Natural killer cell (primary cell): ENCODE measurements at places on chromosomes 3 and 15. TPM values are rescaled to one million over a fixed set of nuclear protein-coding genes. Genes with fewer than 3 reads are reported as not detected.
A peak's percentile ranks its signal among the peaks of the same experiment; 100 is the strongest.

DNA sequence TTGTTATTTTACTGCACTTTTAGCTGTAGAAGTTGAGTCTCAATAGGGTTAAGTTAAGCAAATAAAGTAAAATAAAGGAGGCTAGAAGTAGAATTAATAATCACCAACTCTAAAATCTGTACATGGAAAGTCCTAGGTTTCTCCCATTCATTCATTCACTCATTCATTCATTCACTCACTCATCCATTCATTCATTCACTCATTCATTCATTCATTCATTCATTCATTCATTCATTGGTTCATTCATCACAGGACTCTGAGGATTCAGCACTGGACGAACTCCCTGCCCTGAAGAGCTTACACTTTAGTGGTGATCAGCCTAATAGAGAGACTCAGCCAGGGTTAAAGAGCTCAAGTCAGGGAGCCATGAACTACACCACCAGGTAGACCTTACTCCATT is 4.5 kb upstream of the LSG1 start:
- H3K4me3 ChIP-seq = no peak overlapping the region
- H3K36me3 ChIP-seq = no peaks in the 10 kb centered on the region
- no peak for DNase-seq
- peaks cover 6% of the 10 kb centered on the region for H3K4me1 ChIP-seq
- H3K27me3 ChIP-seq = no peaks in the 10 kb centered on the region

PIERCE2 gene
- total RNA-seq = 0.47 TPM

CAPN7 gene
- 59.9 TPM for total RNA-seq

- H3K27me3 ChIP-seq = peaks cover 3% of the 10 kb centered on the region
- H3K4me3 ChIP-seq = no peak overlapping the region
- H3K27ac ChIP-seq = no peak overlapping the region
Observed at GRCh38 chr15:71385457-71385856, 270.2 kb downstream of the THSD4 start.

GRCh38 chr15:82133251-82133650 is 87.4 kb upstream of the MEX3B start:
- DNase-seq = no peak
- no peaks in the 10 kb centered on the region for H3K27me3 ChIP-seq
- peaks cover 31% of the 10 kb centered on the region for H3K36me3 ChIP-seq
- no peak overlapping the region for H3K27ac ChIP-seq

ONECUT1 gene
- total RNA-seq = not detected

- no peak overlapping the region for H3K4me3 ChIP-seq
- H3K27me3 ChIP-seq = no peaks in the 10 kb centered on the region
- no peak overlapping the region for H3K27ac ChIP-seq
- peaks cover 18% of the 10 kb centered on the region for H3K4me1 ChIP-seq
- no peak for DNase-seq
Observed at GRCh38 chr3:123523023-123523412, 61.8 kb downstream of the HACD2 start.

GRCh38 chr15:96599268-96599667 is 268.8 kb downstream of the NR2F2 start:
- H3K4me1 ChIP-seq = no peaks in the 10 kb centered on the region
- no peak for DNase-seq
- no peak overlapping the region for H3K4me3 ChIP-seq
- H3K27ac ChIP-seq = no peak overlapping the region

SERPINI2 gene
- total RNA-seq = not detected

CCRL2 gene
- total RNA-seq = 3.0 TPM

DNA sequence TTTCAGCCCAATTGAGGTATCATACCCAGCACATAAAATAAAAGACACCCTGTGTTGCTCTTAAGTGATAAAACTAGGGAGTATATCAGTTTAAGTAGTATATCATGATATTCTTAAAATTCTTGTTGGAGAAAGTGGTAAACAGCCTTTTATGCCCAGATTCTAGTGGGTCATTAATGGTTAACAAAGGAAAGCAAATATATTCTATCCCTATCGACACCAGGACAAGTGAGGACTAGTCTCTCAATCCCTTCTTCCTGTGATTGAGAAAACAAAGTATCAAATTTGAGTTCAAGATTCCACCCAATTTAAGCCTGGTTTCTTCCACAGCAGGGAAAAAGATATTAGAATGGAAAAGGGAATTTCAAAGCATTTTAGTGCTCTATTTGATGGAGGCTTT is 142.4 kb upstream of the IL12A start:
- no peaks in the 10 kb centered on the region for H3K36me3 ChIP-seq
- no peaks in the 10 kb centered on the region for H3K27me3 ChIP-seq
- H3K4me1 ChIP-seq = no peaks in the 10 kb centered on the region
- no peak overlapping the region for H3K27ac ChIP-seq
- H3K4me3 ChIP-seq = no peak overlapping the region
- DNase-seq = no peak

- no peaks in the 10 kb centered on the region for H3K4me1 ChIP-seq
- no peak overlapping the region for H3K27ac ChIP-seq
- no peaks in the 10 kb centered on the region for H3K36me3 ChIP-seq
- DNase-seq = no peak
Observed at GRCh38 chr3:107098864-107099263, 278.4 kb upstream of the CCDC54 start.

DNA sequence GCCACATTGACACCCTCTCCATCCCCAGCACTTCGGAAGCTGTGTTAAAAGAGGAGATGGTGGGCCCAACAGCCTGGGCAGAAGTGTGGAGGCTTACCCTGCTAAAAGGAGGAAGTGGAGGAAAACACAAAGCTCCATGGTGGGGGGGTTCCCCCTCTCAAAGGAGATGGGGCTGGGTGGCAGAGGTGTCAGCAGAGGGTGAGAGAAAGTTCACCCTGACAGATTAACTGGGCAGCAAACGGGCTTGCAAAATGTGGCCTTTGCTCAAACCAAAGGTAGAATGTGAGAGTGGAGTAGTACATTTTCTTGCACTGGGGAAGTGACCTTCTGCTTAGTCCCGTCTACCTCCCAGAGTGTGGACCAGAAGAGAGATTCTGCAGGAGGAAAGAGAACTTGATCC is 44.7 kb downstream of the MYO1E start:
- peak; percentile 22 for DNase-seq
- peak overlapping the region; percentile 36 for H3K27ac ChIP-seq
- H3K36me3 ChIP-seq = no peaks in the 10 kb centered on the region
- no peak overlapping the region for H3K4me3 ChIP-seq

DNA sequence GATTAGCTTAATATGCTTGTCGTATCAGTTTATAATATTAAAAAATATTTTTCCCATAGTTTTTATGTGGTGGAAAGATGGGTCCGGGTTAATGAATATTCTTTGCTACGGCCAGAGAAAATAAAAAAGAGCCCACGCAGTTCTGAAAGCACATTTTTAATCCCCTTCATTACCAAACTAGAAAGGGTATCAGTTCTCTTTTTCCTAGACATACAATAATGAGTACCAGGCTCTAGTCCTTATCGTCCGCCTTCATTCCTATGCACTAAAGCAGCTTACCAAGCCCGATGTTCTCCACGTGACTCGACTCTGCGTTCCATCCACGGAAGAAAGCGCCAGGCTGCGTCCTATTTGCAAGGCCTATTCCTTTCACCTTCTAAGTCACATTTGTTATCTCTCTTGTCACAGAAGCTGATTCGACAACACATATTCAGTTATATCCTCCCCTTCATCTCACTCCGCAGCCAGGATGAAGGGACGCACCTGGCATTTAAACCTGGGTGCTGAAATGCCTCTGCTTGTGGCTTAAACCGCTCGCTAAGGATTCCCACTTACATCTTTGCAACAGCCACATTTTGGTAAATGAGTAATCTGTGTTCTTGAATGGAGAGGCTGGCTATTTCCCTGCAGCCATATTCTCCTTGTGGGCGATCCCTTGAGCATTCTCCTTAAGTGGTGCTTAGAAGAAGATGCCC is 257.0 kb downstream of the CD47 start:
- no peak for DNase-seq
- H3K4me3 ChIP-seq = no peak overlapping the region

GRCh38 chr3:149813367-149814281 is 609 bp downstream of the RNF13 start:
- peaks cover 16% of the 10 kb centered on the region for H3K4me1 ChIP-seq
- no peaks in the 10 kb centered on the region for H3K36me3 ChIP-seq
- H3K27me3 ChIP-seq = no peaks in the 10 kb centered on the region
- DNase-seq = peak; percentile 46
- H3K27ac ChIP-seq = peak overlapping the region; percentile 99

- no peaks in the 10 kb centered on the region for H3K27me3 ChIP-seq
- H3K4me1 ChIP-seq = peaks cover 80% of the 10 kb centered on the region
- peak overlapping the region; percentile 90 for H3K27ac ChIP-seq
- DNase-seq = peak; percentile 85
Observed at GRCh38 chr3:13414040-13414729, 5.9 kb downstream of the NUP210 start.

DNA sequence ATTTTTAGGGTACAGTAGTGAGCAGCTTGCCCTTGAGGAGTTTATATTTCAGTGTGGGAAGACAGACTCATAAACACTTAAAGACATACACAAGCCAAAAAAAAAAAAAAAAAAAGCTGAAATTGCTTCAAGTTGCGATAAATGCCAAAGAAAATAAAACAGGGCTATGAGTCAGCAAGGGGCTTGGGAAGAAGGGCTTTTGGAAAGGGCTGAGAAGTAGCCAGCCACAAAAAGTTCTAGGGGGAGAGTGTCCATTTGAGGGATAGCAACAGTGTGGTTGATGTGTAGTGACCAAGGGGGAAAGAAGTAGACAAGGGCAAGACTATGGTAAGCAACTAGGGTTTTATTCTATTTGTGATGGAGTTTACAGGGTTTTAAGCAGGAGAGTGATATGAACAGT is 185.5 kb downstream of the ADAMTS9 start:
- no peaks in the 10 kb centered on the region for H3K27me3 ChIP-seq

SKOR1 gene
- total RNA-seq = 2.0 TPM

- H3K27ac ChIP-seq = no peak overlapping the region
- no peak for DNase-seq
- H3K4me3 ChIP-seq = no peak overlapping the region
- no peaks in the 10 kb centered on the region for H3K27me3 ChIP-seq
- H3K4me1 ChIP-seq = no peaks in the 10 kb centered on the region
- no peaks in the 10 kb centered on the region for H3K36me3 ChIP-seq
Observed at GRCh38 chr15:91603384-91604080, 250.0 kb upstream of the SLCO3A1 start.

GRCh38 chr15:48340111-48340510 is 8.9 kb downstream of the DUT start:
- H3K27ac ChIP-seq = no peak overlapping the region
- H3K27me3 ChIP-seq = no peaks in the 10 kb centered on the region
- DNase-seq = peak; percentile 5
- H3K36me3 ChIP-seq = peaks cover 28% of the 10 kb centered on the region

- no peak overlapping the region for H3K4me3 ChIP-seq
- no peaks in the 10 kb centered on the region for H3K27me3 ChIP-seq
Observed at GRCh38 chr3:30333143-30333542, 273.3 kb upstream of the TGFBR2 start.

GRCh38 chr3:13282358-13282985 is 137.7 kb downstream of the NUP210 start:
- no peak overlapping the region for H3K4me3 ChIP-seq
- peaks cover 15% of the 10 kb centered on the region for H3K4me1 ChIP-seq
- DNase-seq = no peak
- no peak overlapping the region for H3K27ac ChIP-seq
- H3K27me3 ChIP-seq = peaks cover 29% of the 10 kb centered on the region
- no peaks in the 10 kb centered on the region for H3K36me3 ChIP-seq

SMCO1 gene
- total RNA-seq = not detected

DNA sequence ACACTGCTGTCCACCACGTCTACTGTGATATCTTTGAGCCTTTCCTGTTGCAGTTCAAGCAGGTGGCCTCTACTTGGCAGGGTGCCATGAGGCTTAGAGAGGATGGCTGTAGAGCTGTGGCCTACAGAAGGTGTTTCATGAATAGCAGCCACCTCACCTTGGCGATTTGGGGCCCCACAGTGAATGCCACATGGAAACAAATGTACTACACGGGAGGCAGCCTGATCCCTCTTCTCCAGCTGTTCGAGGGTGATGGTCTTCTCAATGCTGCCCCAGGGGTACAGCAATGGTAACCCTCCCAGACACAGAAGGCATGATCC is 70.7 kb downstream of the FAM43A start:
- H3K4me3 ChIP-seq = no peak overlapping the region
- H3K27ac ChIP-seq = no peak overlapping the region
- no peaks in the 10 kb centered on the region for H3K36me3 ChIP-seq
- H3K27me3 ChIP-seq = no peaks in the 10 kb centered on the region
- H3K4me1 ChIP-seq = no peaks in the 10 kb centered on the region
- no peak for DNase-seq

DNA sequence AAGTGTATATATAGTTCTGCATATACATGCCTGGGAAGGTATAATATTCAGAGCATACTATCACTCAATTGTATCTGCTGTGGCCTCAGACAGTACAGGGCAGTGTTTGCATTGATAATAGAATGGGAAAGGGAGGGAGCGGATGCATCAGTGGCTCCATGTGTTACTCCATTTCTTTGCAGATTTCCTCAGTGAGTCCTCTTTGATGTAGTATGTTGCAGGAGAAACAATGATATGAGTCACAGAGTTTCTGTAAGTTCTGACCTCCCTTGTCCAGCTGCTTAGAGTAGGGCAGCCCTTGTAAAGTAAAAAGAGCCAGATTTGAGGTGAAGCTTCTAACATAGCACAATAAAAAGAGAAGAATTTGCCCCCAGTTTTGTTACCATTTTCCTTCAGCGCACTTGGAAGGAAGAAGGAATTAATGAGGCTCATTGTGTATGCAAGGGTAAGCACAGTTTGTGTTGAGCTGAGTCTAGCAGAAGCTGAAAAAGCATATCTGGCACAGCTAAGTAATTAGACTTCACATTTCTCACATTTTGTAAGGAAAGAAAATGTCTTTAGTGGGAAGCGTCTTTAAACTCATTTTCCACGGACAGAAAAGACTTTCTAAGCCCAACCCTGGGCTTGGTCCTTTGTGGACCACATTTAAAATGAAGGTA is 555.8 kb upstream of the IL12A start:
- no peak overlapping the region for H3K4me3 ChIP-seq
- no peaks in the 10 kb centered on the region for H3K4me1 ChIP-seq
- no peaks in the 10 kb centered on the region for H3K36me3 ChIP-seq
- no peak overlapping the region for H3K27ac ChIP-seq
- no peaks in the 10 kb centered on the region for H3K27me3 ChIP-seq
- no peak for DNase-seq

DNA sequence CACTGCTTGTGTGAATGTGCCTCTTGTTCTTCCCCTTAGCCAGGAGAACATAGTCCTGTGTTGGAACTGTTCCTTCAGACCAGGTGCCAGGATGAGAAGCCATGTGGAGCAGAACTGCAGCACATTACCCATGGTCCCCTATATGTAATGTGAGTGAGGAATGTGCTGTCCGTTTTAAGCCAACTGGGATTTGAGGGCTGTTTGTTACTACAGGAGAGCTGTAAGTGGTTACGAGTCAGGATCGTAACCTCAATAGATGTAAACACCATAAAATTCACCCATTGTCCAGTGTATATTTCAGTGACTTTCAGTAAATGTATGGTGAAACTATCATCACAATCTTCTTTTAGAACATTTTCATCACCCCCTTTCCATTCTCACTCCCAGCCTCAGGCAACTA is 10.1 kb upstream of the SCAP start:
- DNase-seq = no peak
- no peak overlapping the region for H3K27ac ChIP-seq
- no peak overlapping the region for H3K4me3 ChIP-seq
- no peaks in the 10 kb centered on the region for H3K4me1 ChIP-seq

MCF2L2 gene
- total RNA-seq = 2.7 TPM
